ENCODE measurements at places on chromosomes 2 and 18.

- peak; percentile 14 for DNase-seq
Measured at GRCh38 chr18:6414118-6414722, 491 bp downstream of the L3MBTL4 start.

DNA sequence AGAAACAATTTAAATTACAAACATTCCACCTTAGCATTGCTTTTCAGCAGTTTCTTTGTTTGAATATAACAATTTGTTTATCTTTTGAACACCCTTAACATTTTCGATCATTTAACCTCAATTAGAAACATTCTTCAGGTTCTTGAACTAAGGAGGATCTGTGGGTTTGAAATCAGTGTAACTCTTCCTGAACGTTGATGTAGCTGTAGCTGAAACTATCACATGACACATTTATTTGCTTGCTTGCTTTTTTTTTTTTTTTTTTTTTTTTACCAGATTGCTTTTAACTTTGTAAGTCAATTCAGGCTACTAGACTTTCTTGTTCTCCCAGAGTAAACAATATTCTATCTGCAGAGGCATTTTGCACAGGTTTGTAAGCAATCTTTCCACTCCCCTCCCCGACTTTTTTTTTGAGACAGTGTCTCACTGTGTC, 47.6 kb downstream of the GPD2 start:
- no peak for DNase-seq

GRCh38 chr2:72000110-72000509, 147.6 kb downstream of the CYP26B1 start:
- DNase-seq: no peak

GRCh38 chr2:202418027-202418426, 41.9 kb downstream of the BMPR2 start:
- no peak for DNase-seq

DNA sequence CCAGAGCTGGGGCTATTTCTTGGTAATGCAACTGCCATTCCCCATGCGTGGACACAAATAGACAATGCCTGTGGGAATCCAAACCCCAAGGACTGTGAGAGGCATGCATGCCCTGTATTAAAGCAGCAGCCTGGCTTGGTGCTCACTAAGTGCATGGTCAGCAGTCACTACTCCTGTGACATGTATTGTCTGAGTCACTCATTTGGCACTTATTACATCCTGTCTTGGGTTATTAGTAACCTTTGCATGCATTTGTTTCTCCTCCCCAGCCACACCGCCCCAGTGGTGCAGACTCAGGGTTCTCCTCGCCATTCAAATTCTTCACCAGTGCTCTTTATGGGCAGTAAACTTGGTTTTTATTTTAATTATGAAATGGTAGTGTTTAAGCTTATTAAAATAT, 30.2 kb downstream of the PRKCE start:
- DNase-seq: peak; percentile 80

DNA sequence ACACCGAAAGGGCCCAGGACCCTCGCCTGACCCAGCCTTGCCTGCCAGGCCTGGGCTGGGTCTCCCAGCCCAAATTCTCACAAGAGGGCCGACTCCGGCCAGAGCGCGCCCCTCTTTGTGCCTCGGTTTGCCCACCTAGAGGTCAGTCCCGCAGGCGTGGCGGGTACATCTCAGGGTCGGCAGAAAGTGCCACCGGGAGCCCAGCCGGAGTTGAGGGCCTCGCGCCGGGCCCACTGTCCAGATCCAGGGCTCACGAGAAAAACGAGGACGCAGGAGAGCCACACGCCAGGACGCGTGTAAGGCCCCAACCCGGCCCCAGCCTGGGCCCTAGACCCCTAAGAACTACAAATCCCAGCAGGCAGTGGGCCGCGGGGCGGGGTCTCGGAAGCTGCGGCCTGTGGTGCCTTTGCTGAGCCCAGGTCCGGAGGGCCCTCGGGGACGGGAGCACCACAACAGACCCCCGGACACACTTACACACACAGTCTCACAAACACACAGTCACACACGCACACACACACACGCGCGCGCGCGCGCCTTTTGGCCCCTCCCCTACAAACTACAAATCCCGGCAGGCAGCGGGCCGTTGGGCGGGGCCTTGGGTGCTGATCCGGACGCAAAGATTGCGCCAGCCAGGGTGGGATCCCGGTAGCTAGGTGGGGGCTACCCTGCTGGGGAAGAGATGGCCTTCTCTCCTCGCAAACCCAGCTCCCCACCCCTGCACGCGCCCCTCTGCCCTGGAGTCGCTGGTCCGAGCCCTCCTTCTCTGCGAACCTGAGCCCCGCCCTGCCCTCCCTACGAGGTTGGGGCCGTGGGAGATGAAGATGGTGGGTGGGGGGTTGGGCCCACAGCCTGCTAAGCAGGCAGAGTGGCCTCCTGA, at the start of gene SH2D6:
TSS of gene SH2D6 (plus strand) at position 583 of the 877 bp plus-strand sequence. CDS start 10,752 bp downstream, outside the sequence.
- DNase-seq: peak; percentile 94

DNA sequence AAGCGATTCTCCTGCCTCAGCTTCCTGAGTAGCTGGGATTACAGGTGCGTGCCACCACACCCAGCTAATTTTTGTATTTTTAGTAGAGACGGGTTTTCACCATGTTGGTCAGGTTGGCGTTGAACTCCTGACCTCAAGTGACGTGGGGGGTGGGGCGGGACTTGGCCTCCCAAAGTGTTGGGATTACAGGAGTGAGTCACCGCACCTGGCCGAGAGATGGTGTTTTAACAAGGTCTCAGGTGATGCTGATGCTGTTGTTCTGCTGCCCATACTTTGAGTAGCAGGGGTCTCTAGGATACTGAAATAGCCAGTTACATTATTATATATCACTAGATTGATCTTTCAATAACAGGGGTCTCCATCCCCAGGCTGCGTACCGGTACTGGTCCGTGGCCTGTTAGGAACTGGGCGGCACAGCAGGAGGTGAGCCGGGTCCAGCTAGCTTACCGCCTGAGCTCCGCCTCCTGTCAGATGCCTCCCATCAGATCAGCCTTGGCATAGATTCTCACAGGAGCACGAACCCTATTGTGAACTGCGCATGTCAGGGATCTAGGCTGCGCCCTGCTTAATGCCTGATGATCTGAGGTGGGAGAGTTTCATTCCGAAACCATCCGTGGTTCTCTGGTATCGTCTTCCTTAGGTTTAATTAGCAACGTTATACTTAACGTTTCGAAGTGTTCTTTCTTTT, 48.3 kb upstream of the SLC38A11 start:
- no peak for DNase-seq

- DNase-seq: no peak
Measured at GRCh38 chr2:7868836-7869235, 813.0 kb upstream of the ID2 start.

DNA sequence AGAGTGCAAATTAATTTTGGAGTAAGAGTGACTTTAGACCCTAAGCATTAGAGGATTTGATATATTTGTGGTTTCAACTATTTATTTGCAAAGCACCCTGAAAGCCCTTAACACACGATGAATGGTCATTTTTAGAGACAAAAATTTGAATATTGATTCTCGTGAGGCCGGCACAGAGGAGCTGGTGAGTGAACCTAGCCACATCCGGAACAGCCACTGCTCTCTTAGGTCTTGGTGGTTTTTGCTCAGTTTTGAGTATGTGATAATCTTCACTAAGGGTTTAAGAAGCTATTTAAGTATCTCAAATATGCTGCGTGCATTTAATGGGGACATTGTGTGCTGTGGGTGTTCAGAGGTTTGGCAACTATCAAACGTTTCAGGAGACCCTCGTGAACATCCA, 204.8 kb downstream of the TSN start:
- no peak for DNase-seq

DNA sequence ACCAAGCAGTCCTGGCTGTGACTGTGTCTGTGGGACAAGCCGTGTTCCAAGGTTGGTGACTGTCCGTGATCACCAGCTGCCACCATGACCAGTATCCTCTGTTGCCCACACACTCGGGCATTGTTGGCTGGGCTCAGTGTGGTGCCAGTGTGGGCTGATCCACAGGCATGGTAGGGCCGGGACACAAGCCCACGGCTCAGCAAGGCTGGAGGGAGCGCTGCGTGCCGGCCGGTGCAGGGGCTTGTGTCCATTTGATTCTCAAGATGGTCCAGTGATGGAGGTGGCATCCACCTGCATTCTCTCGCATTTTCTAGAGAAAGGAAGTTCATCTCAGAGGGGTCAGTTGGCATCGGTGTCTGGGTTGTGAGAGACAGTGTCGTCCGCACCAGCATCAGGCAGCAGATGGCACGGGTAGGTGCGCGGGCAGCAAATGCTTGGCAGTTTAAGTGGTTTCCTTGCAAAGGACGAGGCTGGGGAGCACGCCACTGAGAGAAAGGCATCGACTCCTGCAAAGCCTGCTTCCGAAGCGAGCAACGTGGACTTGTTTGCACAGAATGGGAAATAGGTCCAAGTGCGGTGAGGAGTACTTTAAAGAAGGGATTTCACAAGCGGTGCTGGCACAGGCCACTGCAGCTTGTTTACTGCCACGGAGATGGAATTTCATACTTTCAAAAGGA, 20.9 kb downstream of the TWIST2 start:
- no peak for DNase-seq

DNA sequence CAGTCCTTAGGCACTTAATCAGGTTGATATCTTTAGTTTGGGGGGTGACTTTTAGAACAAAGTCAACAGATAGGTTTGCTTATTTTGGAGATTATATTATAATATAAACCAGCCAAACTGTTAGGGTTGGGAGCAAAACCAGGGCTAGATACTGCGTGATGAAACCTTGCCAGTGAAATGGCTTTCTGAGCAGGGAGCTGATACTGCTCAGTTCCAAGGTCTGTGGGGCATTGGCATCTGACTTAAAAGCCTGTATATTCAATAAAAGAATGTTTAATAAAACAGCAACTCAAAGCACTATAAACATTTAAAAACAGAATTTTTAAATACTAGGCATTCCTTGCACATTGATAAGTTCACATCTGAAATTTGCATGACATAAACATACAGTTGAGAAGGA, 19.3 kb downstream of the PTPRM start:
- no peak for DNase-seq

DNA sequence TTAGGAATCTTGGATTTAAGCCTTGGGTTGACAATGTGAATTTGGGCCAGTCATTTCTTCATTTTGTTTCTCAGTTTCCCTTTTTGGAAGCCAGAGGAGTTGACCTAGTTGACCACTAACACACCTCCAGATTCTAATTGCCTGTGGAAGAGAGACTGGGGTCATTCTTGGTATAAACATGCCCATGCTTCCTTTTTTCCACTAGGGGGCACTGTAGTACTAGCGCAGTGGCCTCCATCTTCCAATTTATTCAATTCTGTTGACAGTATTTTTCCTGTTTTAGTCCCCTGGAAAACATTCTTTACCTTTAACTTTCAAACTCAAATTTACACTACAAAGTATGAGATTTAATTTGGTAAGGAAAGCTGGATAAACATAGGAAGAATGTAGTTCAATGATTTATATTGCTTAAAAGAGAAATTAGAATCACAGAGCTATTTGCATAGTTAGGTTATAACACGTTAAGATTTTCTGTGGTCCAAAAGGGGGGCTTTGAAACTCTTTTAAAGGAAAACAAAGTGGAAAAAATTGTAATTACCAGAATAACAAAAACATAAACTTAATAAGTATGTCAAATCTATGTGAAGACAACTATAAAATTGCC, 57.5 kb upstream of the AGPS start:
- no peak for DNase-seq

- no peak for DNase-seq
Measured at GRCh38 chr2:44564752-44565151, 203.0 kb downstream of the CAMKMT start.

DNA sequence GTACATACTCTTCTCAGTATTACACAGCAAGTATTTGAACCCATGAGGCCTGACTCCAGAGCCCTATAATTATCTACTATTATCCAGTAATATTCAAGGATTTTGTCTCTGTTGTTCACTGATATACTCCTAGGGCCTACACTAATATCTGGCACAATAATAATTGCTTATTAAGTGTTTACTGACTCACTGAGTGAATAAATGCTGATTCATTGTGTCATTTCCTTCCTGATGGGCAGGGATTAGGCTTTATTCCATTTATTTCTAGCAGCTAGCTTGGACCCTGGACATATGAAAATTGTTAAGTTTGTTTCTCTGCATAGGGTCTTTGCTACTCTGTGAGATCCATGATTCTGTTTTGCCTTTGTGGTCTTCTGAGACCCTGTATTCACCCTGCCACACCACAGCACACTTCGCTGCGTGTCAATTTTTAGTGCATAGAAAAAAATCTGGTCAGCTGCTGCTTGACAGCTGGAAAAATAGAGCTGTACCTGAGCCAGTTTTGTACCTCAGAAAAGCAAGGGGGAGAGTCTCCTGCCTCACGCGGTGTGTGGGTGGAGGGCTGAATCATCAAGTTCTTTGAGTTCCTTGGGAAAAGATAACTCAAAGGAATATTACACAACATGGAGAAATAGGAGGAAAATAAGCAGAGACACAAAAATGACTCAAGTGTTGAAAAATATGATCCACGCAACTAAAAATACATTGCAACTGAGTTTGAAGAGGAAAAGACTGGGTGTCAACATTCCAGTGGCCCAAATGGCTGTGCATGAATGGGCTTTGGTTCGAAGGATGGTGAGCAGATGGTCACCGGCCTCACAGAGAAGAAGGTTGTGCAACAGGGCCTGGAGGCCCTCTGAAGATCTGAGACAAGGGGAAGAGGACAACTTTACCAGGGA, 18.9 kb upstream of the DPP4 start:
- DNase-seq: peak; percentile 36

DNA sequence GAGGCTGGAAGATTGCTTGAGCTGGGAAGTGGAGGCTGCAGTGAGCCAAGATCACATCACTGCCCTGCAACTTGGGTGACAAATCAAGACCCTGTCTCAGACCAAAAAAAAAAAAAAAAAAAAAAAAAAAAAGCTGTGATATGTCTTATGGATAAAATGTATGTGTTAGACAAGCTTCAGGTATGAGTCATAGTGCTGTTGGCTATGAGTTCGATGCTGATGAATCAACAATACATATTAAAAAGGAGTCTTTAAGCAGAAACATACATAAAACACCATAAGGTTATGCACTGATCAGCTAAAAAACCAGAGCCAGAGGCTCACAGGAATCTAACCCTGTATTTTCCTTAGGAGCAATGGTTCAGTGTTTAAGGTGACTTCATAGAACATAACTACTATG, 332.3 kb downstream of the NCKAP5 start:
- no peak for DNase-seq

- DNase-seq: no peak
Measured at GRCh38 chr2:84888401-84889276, 7.8 kb upstream of the TRABD2A start.

DNA sequence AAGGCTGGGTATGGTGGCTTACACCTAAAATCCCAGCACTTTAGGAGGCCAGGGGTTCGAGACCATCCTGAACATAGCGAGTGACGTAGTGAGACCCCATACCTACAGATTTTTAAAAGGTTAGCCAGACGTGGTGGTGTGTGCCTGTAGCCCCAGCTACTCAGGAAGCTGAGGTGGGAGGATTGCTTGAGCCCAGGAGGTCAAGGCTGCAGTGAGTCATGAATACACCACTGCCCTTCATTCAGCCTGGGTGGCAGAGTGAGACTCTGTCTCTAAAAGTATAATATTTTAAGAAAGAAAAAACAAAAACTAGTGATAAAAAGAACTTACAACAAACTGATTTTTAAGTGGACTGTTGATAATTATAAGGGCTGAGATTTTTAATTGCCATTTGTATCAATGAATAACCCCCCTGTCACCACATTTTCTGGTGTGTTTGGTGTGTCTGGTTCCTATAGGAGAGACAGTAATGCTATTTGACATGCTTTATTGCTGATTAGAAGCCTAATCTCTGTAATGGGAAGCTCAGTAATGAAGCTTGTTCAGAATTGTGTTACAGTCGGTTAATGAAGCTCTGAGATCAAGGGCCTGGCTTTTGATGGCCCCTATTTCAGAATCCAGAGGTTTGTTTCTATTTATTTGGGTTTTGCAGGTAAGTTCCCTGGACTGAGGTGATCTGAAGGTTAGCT, 147.0 kb downstream of the NEDD4L start:
- no peak for DNase-seq
